ENCODE measurements at places on chromosomes 2 and 18. TPM values are rescaled to one million over a fixed set of nuclear protein-coding genes. Genes with fewer than 3 reads are reported as not detected.

Gene HOXD1
- 0.64 TPM for total RNA-seq

Gene IGFBP5
- total RNA-seq = 177 TPM

Gene RNASEH1
- total RNA-seq = 22.1 TPM

Gene PRSS56
- total RNA-seq = not detected

Gene C2orf72
- 0.16 TPM for total RNA-seq

Gene TUBA3E
- not detected for total RNA-seq

Gene NETO1
- 0.33 TPM for total RNA-seq

Gene SLC38A11
- 2.2 TPM for total RNA-seq

Gene GPBAR1
- total RNA-seq = 22.2 TPM

Gene IL36G
- total RNA-seq = not detected

GRCh38 chr18:42530276-42530675 is 575.2 kb downstream of the PIK3C3 start:
- DNase-seq = no peak

DNA sequence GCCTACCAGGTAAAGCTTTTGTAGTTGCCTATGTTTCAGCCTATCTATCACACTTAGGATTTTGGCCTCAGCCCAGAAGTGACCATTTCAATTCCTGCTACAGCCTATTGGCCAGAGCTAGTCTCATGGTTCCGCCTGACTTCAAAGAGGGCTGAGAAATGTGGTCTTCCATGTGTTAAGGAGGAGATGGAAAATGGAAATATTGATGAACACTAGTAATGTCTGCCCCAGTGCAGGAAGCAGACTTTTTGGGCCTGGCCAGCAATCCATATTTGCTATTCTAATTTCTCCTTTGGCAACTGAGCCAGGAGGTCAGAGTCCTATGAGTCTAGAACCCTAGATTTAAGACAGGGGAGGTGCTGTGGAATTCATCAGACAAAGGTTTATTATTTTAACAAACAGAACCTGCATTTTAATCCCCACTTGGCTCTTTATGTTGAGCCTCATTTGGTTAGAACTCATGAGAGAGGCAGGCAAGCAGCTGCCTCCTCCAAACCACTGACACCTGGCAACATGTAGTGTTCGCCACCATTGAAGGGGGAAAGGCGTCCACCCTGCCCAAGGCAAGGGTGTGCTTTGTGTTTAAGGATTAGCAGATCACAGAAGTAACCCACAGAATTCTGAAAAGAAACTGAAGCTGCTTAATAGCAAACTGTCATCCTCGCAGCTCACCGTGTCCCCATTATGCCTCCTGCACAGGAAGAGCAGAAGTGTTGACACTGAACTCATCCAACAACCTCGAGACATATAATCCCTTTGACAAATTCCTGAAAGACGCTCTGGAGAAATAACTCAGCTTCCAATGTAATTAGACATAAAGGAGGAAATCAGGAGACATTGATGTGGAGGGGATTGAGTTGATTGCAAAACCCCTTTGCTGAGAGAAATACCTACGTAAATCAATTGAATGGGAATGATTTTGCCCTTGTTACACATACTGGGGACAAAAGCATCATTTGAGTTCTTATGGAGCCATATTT is 47.7 kb upstream of the SCG2 start:
- DNase-seq = no peak

DNA sequence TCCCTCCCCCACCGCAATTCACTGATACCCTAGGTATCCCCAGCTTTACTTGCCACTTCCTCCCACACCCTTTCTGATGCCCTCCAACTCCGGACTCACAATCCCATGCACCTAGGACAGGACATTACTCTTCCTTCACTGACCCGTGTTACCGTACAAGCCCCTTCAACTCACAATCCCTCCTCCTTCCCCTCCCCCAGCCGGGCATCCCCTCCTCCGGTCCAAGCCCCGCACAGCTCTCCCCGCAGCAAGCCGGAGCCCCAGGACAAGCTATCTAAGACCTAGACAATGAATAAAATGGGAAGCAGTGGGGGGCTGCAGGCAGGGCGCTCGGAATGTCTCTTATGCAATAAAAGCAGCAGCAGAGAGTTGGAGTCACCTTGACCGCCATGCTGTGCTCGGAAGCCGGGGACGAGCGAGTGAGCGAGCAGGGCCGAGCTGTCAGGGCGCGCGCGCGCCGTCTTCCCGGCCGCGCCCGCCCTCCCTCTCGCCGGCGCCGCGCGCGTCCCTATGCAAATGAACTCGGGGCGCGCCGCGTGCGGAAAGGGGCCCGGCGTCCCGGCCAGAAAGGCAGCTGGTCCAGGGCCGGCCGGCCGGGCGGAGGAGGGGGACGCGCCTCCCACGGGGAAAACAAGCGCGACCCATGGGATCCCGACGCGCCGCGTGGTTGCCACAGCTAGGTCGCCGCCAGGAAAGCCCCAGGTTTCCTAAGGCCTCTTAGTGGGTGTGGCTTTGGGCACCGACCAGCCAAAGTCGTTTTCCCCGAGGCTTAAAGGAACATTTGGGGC is at the start of gene SLC25A12:
Gene SLC25A12, minus strand, starts transcription at position 421 of the 788 bp plus-strand sequence. Its CDS starts 30 bp downstream, at position 391.
- peak; percentile 59 for DNase-seq

- DNase-seq = no peak
These were observed 19.6 kb downstream of the EHD3 start for GRCh38 chr2:31253356-31254131.

DNA sequence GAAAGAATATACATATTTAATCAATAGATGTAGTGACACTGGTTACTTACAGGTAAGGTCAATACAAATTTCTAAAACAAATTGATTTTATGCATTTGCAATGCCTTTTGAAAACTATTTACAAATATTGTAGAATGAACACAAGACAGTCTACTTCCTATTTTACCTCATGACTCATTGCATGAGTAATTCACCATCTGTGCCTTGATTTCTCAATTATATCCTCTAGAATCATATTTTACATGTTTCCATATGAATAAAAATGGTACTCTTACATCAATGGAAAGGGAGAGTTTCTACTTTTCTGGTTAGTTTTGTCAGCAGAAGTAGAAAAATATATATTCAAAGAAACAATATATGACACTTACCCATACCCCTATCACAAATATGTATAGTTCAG is 203.8 kb upstream of the CDH7 start:
- DNase-seq = no peak

GRCh38 chr2:116366212-116366611 is 1448.3 kb upstream of the DDX18 start:
- no peak for DNase-seq

DNA sequence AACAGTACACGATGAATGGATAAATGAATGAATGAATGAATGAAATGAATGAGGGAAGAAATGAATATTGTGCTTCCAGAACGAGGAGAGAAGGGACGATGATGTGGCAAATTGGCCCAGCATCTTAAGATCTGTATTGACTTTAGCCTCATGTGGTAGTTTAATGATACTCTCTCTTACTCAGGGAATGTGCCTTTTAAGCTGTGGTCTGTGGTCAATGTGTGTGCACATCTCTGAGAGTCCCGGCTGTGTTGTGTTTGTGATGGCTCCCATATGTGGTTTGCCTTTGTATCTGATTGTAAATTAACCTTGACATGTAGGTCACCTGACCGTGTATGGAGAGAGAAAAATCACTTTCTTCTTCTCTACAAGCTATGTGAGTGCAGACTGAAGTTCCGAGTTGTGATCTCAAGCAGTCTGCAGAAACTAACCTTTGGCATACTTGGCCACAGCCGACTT is 91.2 kb downstream of the NEDD4L start:
- no peak for DNase-seq

GRCh38 chr18:50638016-50638883 is 78.4 kb downstream of the MAPK4 start:
- DNase-seq = no peak

DNA sequence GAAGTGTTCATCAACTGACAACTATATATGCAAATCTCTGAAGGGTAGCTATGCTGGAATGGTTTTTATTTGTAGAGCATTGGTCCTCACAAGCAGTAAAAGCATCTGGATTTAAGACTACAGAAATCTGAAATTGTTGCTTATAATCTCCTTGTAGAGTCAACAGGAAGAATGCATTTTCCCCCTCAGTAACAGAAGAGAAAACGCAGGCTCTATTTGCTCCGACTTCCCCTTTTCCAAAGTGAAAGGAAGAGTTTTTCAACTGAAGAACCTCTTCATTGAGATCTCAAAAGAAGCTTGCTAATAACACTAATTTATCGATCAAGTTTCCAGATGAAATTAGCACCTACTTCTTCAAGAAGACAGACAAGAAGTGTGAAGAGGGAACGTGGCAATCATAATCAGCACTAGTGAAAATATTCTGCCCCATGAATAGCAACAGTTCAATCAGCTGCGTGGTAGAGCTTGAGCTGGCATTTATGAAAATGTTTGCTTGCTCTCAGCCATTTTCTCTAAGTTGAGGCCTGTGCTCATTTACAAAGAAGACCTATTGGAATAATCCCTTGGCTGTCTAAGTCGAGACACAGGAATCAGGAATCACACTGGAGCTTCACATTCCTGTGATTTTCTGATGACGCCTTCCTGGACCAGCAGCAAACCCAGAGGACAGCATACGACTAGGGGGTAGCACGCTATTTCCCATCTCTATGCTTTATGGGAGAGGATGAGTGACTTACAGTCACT is 43.7 kb downstream of the TGIF1 start:
- DNase-seq = no peak

- DNase-seq = no peak
These were observed 263.4 kb downstream of the PDE11A start for GRCh38 chr2:177808984-177809809.

- no peak for DNase-seq
These were observed 251.6 kb upstream of the APCDD1 start for GRCh38 chr18:10202845-10203321.

GRCh38 chr2:199697469-199697868 is 153.5 kb downstream of the FTCDNL1 start:
- no peak for DNase-seq

- no peak for DNase-seq
These were observed 73.0 kb downstream of the ACTR3 start for GRCh38 chr2:113962692-113963480.

DNA sequence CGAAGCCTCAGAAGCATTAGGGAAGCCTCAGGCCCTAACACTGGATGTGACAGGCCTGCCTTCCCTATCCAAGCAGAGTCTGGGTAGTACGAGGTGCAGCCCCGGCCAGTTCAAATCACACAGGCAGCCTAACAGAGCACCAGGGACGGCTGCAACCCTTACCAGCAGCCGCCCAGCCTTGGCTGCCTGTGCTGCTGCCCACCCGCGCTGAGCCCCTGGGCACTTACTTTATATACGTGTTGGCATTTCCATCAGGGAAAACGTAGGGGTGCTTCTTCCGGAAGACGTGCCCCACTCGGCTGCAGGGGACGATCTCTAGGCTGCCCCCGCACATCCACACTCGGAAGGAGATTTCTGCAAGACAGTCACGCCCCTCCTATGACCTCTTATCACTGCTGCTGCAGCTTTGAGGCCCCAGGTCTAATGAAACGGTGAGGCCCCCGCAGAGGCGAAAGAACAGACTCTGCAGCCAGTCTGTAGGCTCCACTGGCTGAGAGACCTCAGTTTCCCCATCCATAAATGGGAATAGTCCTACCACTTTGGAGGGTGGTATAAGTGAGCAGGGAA is 124.7 kb upstream of the CAPN13 start:
- no peak for DNase-seq

DNA sequence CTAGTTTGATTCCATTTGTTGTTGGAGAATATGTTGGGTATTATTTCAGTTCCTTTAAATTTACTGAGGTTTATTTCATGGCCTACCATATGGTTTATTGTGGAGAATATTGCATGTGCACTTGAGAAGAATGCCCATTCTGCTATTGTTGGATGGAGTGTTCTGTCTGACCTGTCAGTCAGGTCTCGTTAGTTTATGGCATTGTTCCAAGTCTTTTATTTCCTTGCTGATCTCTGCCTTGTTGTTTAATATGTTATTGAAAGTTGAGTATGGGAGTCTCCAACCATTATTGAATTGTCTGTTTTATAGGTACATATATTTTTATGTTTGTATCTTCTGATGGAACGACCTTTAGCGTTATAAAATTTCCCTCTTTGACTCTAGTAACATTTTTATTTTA is 86.3 kb downstream of the PTPN4 start:
- no peak for DNase-seq

- DNase-seq = no peak
These were observed 272.1 kb downstream of the GBX2 start for GRCh38 chr2:235896061-235896460.

GRCh38 chr2:45739796-45740485 is 88.5 kb downstream of the PRKCE start:
- no peak for DNase-seq

- peak; percentile 20 for DNase-seq
These were observed 562 bp downstream of the TWSG1 start for GRCh38 chr18:9334973-9335696.

GRCh38 chr2:11822746-11823451 is 76.5 kb downstream of the LPIN1 start:
- DNase-seq = no peak

DNA sequence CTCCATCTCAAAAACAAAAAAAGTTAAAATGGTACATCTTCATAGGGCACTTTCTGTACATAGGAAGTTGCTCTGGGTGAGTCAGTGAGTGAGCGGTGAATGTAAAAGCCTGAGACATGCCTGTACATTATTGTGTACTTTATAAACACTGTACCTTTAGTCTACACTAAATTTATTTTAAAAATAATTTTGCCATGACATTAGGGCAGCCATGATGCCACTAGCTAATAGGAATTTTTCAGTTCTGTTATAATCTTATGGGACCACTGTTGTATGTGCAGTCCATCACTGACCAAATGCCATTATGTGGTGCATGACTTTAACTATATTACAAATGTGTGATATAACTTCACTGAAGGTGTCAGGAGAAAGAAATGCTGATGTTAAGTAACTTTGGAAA is 11.0 kb upstream of the TXNDC2 start:
- no peak for DNase-seq

- DNase-seq = no peak
These were observed 16.0 kb upstream of the IKZF2 start for GRCh38 chr2:213167271-213167930.

- no peak for DNase-seq
These were observed 695 bp upstream of the SCYGR2 start for GRCh38 chr2:227597998-227598397.

DNA sequence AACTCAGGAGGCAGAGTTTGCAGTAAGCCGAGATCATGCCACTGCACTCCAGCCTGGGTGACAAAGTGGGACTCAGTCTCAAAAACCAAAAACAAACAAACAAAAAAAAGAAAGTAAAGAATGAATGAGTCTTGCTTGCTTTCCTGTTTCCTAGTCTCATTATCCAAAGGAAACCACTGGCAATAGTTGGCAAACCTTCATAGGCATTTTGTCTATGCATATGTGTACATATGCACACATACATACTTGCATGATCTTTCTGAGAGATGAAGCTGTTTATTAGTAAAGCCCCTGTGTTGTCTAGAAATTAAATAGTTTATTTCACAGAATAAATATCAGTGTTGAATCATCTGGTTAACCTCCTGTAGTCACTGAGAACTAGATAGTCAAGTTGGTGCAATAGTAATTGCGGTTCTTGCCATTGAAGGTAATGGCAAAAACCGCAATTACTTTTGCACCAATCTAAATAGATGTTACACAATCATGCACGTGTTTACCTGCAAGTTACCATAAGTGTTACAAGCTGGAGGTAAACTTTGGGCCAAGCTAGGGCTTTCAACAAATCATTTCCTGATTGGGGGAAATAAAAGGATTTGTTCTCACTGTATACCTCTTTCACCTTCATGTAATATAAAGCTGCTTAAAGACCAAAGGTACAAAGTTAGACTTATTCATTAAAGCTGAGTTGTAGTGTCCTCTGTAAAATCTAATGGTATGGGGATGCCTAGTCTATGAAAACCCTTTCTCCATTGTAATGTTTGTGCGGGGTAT is 24.7 kb downstream of the SLC20A1 start:
- no peak for DNase-seq

- DNase-seq = no peak
These were observed 55.4 kb downstream of the MAP4K3 start for GRCh38 chr2:39381653-39382052.

Data from breast epithelium (tissue), 4 donors.